ENCODE measurements at places on chromosomes 7 and 10. TPM values are rescaled to one million over a fixed set of nuclear protein-coding genes. Genes with fewer than 3 reads are reported as not detected.

The GCK gene
- 2.4 TPM for total RNA-seq

The FBXL13 gene
- total RNA-seq = 0.20 TPM

The PRF1 gene
- 2.7 TPM for total RNA-seq

The AGR2 gene
- not detected for total RNA-seq

The VPS26A gene
- 51.1 TPM for total RNA-seq

The MCM10 gene
- 0.22 TPM for total RNA-seq

The THSD7A gene
- 16.5 TPM for total RNA-seq

The PPRC1 gene
- 15.1 TPM for total RNA-seq

The EBLN1 gene
- not detected for total RNA-seq

GRCh38 chr10:28986117-28986792, 302.6 kb upstream of the LYZL1 start:
- no peaks in the 10 kb centered on the region for H3K4me1 ChIP-seq
- no peak overlapping the region for H3K27ac ChIP-seq
- no peak for DNase-seq
- no peak overlapping the region for H3K4me3 ChIP-seq
- no peaks in the 10 kb centered on the region for H3K27me3 ChIP-seq

DNA sequence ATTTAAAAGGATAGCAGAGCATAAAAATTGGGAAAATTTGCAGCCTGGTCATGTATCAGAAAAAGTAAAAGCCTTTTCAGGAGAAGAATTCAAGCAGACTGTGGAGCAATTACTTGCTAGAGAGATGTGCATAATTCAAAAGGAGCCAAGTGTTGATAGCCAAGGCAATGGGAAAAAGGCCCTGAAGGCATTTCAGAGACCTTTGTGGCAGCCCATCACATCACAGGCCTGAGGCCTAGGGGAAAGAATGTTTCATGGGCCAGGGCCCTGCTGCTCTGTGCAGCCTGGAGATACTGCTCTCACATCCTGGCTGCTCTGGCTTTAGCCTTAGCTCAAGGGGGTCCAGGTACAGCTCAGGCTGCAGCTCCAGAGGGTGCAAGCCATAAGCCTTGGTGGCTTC, 152.9 kb downstream of the MAGI2 start:
- H3K4me1 ChIP-seq = no peaks in the 10 kb centered on the region
- H3K27me3 ChIP-seq = no peaks in the 10 kb centered on the region
- no peak overlapping the region for H3K4me3 ChIP-seq
- H3K36me3 ChIP-seq = no peaks in the 10 kb centered on the region
- DNase-seq = no peak
- H3K27ac ChIP-seq = no peak overlapping the region

GRCh38 chr7:98760201-98760651, 109.6 kb downstream of the TMEM130 start:
- no peaks in the 10 kb centered on the region for H3K27me3 ChIP-seq
- H3K4me1 ChIP-seq = no peaks in the 10 kb centered on the region
- H3K27ac ChIP-seq = no peak overlapping the region
- DNase-seq = no peak
- H3K36me3 ChIP-seq = no peaks in the 10 kb centered on the region
- no peak overlapping the region for H3K4me3 ChIP-seq

- no peaks in the 10 kb centered on the region for H3K27me3 ChIP-seq
- H3K4me1 ChIP-seq = no peaks in the 10 kb centered on the region
- no peak for DNase-seq
- H3K4me3 ChIP-seq = no peak overlapping the region
Observed at GRCh38 chr10:36559412-36560400, 565.7 kb upstream of the ANKRD30A start.

DNA sequence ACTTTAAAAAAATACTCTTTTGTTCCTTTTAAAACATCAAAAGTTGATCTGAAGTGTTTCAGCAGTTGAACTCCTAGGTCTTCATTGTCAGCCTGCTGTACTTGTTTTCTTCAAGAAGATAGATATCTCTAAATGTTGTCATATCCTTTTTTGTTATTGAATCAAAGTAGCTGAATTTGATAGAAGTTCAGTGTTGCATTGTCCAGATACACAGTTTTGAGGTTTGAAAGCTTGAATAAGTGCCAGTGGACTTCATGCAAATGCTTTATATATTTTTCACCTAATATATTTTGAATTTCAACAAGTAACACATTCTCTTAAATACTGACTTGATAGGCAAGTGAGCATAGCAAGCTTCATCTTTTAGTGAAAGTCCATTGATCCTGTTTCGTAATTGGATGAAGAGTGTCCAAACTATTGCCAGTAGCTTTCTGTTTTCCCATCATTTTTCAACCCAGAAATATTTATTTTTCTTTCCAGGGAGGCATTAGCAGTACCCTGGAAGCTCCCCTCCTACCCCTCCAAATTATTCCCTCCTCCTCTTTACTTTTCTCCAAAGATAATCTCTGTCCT, 114.4 kb downstream of the TPST1 start:
- H3K4me1 ChIP-seq = no peaks in the 10 kb centered on the region
- DNase-seq = no peak
- no peaks in the 10 kb centered on the region for H3K36me3 ChIP-seq
- H3K27me3 ChIP-seq = no peaks in the 10 kb centered on the region
- no peak overlapping the region for H3K4me3 ChIP-seq

GRCh38 chr10:6563731-6564130, 16.3 kb downstream of the PRKCQ start:
- no peak overlapping the region for H3K4me3 ChIP-seq
- no peaks in the 10 kb centered on the region for H3K36me3 ChIP-seq
- no peaks in the 10 kb centered on the region for H3K27me3 ChIP-seq

GRCh38 chr7:146565872-146566271, 449.3 kb downstream of the CNTNAP2 start:
- H3K4me1 ChIP-seq = no peaks in the 10 kb centered on the region
- no peaks in the 10 kb centered on the region for H3K27me3 ChIP-seq
- H3K36me3 ChIP-seq = no peaks in the 10 kb centered on the region
- DNase-seq = no peak

GRCh38 chr10:107451047-107451446, 286.5 kb upstream of the SORCS1 start:
- no peaks in the 10 kb centered on the region for H3K27me3 ChIP-seq
- H3K4me1 ChIP-seq = no peaks in the 10 kb centered on the region
- H3K4me3 ChIP-seq = no peak overlapping the region
- DNase-seq = no peak

- H3K27ac ChIP-seq = peak overlapping the region; percentile 26
- H3K27me3 ChIP-seq = no peaks in the 10 kb centered on the region
- no peak overlapping the region for H3K4me3 ChIP-seq
- DNase-seq = no peak
Observed at GRCh38 chr10:95400787-95401186, 110.0 kb upstream of the PDLIM1 start.

GRCh38 chr7:80087771-80088170, 46.9 kb upstream of the GNAI1 start:
- no peak for DNase-seq
- peak overlapping the region; percentile 34 for H3K27ac ChIP-seq
- peaks cover 29% of the 10 kb centered on the region for H3K4me1 ChIP-seq
- H3K27me3 ChIP-seq = no peaks in the 10 kb centered on the region
- H3K4me3 ChIP-seq = no peak overlapping the region
- no peaks in the 10 kb centered on the region for H3K36me3 ChIP-seq

DNA sequence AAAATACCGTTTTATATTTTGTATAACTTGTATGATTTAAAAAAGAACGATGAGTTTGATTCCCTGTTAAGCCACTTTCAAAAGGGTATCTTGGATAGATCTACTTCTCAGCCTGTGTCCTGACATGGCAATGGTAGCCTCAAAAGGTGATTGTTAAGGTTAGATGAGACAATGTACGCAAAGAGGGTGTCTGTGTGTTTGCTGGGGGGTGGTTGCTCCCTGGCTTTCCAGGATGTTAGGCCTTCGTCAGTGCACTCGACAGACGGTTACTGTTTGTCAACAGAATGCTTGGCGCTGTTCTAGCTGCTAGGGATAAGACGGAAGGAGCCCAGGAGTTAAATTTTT, 90.3 kb downstream of the NEURL1 start:
- no peak for DNase-seq
- H3K36me3 ChIP-seq = peaks cover 36% of the 10 kb centered on the region
- no peaks in the 10 kb centered on the region for H3K4me1 ChIP-seq
- H3K27ac ChIP-seq = no peak overlapping the region
- no peak overlapping the region for H3K4me3 ChIP-seq
- no peaks in the 10 kb centered on the region for H3K27me3 ChIP-seq

DNA sequence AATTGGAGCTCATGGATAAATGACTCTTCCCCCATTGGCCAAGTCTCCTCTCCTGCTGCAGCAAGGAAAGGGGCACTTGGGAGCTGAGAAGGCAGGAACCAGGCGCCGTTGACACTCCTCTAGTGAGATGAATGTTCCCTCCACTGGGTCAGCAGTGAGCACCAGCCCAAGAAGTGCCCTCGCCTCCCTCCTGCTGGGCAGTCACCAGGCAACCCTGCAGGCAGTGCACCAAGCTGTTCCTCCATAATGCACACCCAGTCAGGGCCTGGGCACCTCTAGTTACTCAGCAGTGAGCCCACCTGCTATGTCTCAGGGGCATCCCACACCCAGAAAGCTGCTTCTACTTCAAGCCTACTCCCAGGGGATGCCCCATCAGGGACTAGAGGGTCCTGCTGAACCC, 84.3 kb downstream of the KCNMA1 start:
- no peaks in the 10 kb centered on the region for H3K4me1 ChIP-seq
- DNase-seq = no peak
- H3K27ac ChIP-seq = peak overlapping the region; percentile 31
- H3K27me3 ChIP-seq = no peaks in the 10 kb centered on the region

GRCh38 chr7:38330039-38330438, 56.6 kb upstream of the TARP start:
- H3K36me3 ChIP-seq = no peaks in the 10 kb centered on the region
- H3K27ac ChIP-seq = no peak overlapping the region
- no peaks in the 10 kb centered on the region for H3K27me3 ChIP-seq
- H3K4me3 ChIP-seq = no peak overlapping the region

DNA sequence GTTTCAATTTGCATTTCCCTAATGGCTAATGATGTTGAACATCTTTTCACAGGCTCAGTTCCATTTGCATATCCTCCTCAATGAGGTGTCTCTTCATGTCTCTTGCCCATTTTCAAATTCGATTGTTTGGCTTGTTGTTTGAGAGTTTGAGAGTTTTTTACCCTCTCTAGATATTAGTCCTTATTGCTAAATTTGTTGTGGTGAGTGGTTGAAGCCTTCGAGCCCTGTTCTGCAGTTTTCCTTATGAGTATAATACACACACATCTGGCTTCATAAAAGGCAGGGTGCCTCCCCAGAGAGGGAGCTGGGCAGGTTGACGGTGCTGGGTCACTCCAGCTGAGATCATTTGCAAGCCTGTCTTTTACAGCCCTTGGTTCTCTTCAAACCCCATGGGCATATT, 65.1 kb downstream of the RGS10 start:
- H3K4me3 ChIP-seq = no peak overlapping the region
- H3K27me3 ChIP-seq = no peaks in the 10 kb centered on the region
- DNase-seq = no peak
- H3K4me1 ChIP-seq = peaks cover 5% of the 10 kb centered on the region
- H3K27ac ChIP-seq = no peak overlapping the region

DNA sequence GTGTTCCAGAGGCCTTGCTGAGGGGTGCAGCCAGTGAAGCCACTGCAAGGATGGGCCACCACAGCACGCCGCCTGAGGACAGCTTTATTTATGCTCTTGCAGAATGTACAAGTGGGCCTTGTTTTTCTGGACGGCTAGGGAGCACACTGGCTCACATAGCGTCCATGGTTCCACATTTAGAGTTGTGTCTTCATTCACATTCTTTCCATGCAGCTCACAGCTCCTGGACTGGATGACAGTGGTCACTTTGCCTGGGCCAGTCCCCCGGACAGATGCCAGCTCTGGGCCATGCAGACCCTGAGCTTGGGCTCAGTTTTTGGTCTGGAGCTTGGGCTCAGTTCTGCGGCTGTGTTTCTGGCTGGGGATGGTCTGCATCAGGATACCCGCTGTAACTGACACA, 2.6 kb upstream of the C10orf71 start:
- no peak overlapping the region for H3K27ac ChIP-seq
- H3K4me1 ChIP-seq = no peaks in the 10 kb centered on the region
- H3K27me3 ChIP-seq = no peaks in the 10 kb centered on the region
- no peak overlapping the region for H3K4me3 ChIP-seq
- H3K36me3 ChIP-seq = no peaks in the 10 kb centered on the region

- no peak overlapping the region for H3K4me3 ChIP-seq
- no peak overlapping the region for H3K27ac ChIP-seq
- no peak for DNase-seq
Observed at GRCh38 chr7:54904986-54905385, 113.8 kb upstream of the EGFR start.

DNA sequence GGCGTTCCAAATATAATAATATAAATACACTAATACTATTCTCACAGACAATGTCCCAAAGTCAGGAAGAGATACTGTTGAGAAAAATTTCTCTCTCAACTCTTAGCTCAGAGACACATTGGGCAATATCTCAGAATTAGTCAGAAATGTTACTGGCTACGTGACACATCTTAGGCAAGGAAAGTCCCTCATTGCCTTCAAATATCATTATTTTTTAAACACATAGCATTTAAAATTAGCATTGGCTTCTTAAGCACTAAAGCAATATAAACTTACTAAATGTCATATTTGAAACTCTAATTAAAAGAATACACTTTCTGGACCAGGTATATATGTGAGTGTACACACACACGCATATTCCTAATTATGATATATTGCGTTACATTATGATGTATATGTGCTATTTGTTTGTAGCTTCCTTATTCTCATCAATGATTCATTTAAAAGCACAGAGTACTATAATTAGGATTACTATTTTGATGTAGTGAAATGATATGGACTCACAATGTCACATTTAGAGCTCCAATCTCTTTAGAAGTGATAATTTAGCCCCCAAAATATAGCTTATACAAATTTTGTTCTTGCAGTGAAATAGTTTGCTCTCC, 255.8 kb downstream of the TWIST1 start:
- H3K4me3 ChIP-seq = no peak overlapping the region
- H3K36me3 ChIP-seq = no peaks in the 10 kb centered on the region
- H3K27me3 ChIP-seq = no peaks in the 10 kb centered on the region
- no peak for DNase-seq

DNA sequence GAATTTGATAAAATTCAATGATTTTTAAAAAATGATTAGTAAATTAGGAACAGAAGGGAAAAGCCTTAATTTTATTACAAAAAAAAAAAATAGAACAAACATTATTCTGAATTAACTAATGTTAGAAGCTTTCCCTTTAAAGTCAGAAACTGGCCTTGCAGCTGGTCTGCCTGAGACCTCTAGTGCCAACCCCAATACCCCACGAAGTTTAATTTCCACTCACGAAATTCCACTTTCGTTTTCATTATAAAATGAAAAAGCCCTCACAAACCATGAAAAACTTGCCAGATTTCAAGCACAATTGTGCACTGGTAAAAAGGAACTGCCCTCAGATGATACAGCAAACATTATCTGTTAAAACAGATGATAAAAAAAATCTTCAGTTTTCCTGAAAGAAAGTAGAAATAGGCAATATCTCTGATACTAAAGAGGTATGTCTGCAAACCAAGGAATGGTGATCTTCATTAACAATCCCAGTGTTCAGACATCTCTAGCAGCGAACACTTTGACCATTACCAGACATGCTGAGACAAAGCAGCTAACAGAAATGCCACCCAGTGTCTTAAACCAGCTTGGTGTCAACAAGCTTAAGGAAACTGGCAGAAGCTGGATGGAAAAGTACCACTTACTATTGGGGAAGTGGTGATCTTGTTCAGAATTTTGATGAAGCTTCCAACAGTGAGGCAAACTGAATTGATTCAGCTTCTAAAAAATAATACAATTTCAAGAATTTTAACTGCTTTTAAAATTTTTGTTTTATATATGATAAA, 80.2 kb downstream of the PALS2 start:
- no peaks in the 10 kb centered on the region for H3K36me3 ChIP-seq
- H3K27me3 ChIP-seq = no peaks in the 10 kb centered on the region
- no peak overlapping the region for H3K27ac ChIP-seq
- no peak for DNase-seq
- H3K4me1 ChIP-seq = no peaks in the 10 kb centered on the region
- H3K4me3 ChIP-seq = peak overlapping the region; percentile 34
